ENCODE measurements at places on chromosomes 7 and 10.

DNA sequence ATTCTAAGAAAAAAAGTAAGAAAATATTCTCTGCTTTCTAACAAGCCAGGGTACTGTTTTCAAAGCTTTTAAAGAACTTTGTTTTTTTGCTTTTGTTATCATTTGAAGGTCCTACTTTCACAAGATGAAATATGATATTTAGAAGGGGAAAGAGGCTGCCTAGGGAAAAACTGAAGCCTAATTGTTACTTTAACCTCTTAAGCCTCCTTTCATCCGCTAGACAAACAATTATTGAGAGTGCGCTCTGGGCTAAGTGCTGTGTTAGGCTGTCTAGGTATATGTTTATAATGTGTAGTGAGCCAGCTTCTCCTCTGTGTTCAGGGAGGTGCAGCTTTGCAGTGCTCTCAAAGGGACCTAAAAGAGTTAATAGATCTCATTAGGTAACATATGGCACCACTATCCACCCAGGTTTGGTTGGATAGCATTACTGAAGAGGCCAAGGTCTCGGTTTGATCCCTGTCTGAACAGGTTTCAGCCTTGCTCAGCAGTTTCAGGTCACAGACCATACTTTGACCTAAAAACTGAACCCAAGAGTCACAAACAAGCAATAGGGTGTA lies 17.9 kb downstream of the PDK4 start:
- no peak for DNase-seq

- no peak for DNase-seq
Measured at GRCh38 chr10:84908491-84908890, 580.1 kb downstream of the CCSER2 start.

GRCh38 chr10:12382956-12383531 lies 33.7 kb downstream of the CAMK1D start:
- DNase-seq = no peak

- DNase-seq = no peak
Measured at GRCh38 chr10:43188702-43189101, 50.5 kb downstream of the CSGALNACT2 start.

GRCh38 chr10:88162852-88163251 lies 299.4 kb downstream of the PTEN start:
- DNase-seq = no peak

GRCh38 chr10:123996302-123996701 lies 97.1 kb downstream of the CHST15 start:
- no peak for DNase-seq

- DNase-seq = peak; percentile 63
Measured at GRCh38 chr7:50397320-50397970, 52.7 kb downstream of the FIGNL1 start.

GRCh38 chr10:29295813-29296212 lies 6.9 kb downstream of the LYZL1 start:
- no peak for DNase-seq

DNA sequence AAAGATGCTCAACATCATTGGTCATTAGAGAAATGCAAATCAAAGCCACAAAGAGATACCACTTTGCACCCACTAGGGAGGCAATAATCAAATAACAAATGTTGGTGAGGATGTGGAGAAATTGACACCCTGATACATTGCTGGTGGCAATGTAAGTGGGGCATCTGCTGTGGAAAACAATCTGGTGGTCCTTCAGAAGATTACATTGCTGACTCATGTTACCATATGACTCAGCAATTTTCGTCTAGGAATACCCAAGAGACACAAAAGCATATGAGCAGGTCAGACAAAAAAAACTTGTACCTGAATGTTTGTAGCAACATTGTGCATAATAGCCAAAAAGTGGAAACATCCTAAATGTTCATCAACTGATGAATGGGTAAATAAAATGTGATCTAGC lies 4.9 kb upstream of the CLDN3 start:
- no peak for DNase-seq

DNA sequence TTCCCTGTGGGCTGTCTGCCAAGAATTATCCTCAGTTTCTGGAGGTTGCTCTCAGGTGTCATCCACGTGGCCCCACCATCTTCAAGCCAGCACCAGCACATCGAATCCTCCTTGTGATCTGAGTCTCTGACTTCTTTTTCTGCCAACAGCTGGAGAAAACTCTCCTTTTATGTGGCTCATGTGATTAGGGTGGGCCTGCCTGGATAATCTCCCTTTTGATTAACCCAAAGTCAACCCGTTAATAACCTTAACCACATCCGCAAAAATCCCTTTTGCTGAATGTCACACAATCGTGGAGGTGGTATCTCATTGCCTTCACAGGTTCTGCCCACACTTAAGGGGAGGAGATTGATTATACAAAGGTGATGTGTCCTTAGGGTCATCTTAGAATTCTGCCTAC lies 73.8 kb downstream of the LRGUK start:
- DNase-seq = no peak

DNA sequence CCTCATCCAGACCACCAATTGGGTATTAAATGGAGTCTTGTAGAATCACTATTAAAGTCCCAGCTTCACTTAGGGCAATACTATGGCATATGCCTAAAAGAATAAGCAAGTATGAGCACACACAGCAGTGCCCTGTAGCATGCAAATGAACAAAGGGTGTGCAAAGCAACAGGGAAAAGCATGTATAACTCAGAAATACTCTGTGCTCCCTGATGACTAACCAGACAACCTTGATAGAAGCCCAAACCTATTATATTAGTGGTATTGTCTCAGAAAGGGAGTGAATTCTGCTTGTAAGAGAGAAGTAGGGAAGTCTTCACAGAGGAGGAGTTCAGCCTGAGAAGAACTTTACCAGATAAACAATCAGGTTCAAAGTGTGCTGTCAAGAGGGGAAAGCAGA lies 131.2 kb downstream of the DGKI start:
- no peak for DNase-seq

GRCh38 chr7:7819442-7820247 lies 101.2 kb upstream of the RPA3 start:
- no peak for DNase-seq

GRCh38 chr7:114242992-114243507 lies 171.6 kb upstream of the FOXP2 start:
- DNase-seq = no peak

DNA sequence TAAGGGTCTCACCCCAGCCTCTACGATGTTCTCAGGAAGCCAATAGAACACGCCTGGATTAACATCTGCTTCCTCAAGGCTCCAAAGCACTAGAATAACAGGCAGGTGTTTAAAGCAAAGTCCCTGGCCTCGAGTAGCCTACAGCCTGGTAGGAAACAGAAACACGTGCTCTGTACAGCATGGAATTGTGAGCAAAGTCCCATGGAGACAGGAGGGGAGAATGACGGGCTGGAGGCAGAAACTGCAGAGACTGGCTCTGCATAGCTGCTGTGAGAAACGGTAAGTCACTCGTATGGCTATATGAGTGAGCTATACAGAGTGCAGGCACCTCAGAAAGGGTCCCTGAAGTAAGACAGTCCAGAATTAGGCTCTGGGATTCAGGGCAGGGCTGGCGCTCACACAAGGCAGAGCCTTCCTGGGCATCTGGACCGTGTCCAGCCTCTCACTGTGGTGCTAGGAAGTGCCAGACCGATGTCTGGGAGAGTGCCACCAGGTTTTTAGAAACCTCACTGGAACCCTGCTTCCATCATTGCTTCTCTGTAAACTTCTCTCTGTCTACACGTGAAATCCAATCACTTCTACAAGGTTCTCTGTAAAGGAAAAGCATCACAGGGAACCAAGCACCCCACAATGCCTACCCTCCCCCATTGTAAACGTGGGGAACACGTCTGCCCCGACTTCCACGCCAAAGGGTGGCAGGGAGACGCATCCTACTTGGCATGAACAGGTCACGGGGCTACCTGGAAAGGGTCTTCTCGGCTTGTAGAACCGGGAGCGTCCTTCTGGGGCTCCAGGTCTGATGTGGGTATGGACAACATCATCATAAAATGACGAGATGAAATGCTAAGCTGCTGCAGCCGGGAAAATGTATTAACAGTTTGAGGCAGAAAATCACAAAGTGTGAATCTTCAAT lies 38.8 kb upstream of the SHH start:
- no peak for DNase-seq

- DNase-seq = no peak
Measured at GRCh38 chr10:106520698-106521097, 643.8 kb downstream of the SORCS1 start.

GRCh38 chr10:123783296-123783695 lies 108.3 kb downstream of the CPXM2 start:
- DNase-seq = no peak

DNA sequence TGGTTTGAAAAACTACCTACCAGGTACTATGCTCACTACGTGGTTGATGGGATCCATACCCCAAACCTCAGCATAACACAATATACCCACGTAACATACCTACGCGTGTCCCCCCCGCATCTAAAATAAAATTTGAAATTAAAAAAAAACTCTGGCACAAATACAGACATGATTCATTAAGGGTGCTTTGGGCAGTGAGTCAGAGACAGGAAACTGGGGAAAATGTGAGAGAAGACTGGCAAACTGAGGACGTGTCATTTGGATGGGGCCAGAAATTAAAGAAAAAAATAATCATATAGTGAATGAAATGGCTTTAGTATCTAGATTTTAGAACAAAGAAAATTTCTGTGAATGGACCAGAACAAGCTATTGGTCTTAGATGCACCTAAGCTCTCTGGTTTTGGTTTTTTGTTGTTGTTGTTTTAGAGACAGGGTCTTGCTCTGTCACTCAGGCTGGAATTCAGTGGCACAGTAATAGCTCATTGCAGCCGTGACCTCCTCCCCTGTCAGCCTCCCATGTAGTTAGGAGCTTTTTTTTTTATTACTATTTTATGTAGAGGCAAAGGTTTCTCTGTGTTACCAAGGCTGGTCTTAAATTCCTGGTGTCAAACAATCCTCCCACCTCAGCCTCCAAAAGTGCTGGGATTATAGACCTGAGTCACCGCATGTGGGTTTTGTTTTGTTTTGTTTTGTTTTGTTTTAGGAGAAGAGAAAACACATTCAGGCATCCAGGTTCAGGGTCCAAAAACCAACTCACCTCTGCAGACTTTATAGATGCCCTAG lies 5.9 kb upstream of the PRSS58 start:
- DNase-seq = no peak

GRCh38 chr7:141700848-141701371 lies 1.1 kb downstream of the DENND11 start:
- DNase-seq = no peak

DNA sequence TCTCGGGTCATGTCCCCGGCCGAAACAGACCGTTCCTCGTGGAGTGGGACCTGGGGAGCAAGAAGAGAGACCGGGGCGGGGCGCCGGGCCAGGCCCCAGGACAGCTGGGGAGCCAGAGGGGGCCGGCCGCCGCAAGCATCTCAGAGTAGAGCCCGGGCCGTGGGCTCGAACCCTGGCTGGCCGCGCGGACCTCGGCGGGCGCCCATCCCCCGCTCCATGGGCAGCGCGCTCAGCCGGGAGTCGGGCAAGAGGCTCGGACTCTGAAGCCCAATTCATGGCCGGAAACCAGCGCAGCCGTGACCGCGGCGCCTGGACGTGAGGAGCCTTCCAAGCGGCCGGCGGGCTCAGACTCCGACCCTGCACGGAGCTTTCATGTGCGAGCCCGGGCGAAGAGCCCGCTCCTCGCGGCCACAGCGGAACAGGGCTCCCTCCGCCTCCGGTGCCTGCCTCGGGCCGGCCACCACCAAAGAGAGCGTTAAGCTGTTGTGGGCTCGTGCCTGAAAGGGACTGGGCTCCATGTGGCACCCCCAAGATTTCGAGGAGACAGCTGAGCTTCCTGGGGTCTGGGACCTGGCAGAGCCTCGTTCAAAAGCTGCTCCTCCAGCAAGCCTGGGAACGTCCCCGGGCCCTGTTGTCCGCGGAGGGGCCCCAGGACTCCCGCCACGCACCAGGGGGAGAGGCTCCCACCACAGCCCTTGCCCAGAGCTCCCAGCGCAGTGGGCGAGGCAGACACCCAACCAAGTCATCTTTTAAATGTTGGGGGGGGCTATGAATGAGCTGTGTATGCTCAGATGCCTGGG lies 757 bp upstream of the GRID1 start:
- no peak for DNase-seq

DNA sequence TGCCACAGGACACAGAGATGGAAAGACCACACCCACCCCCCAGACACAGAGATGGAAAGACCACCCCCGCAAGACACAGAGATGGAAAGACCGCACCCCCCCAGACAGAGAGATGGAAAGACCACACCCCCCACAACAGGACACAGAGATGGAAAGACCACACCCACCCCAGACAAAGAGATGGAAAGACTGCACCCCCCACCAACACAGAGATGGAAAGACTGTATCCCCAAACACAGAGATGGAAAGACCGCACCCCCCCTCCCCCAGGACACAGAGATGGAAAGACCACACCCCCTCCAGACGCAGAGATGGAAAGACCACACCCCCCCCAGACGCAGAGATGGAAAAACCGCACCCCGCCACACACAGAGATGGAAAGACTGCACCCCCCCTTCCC lies 8.0 kb downstream of the ZNF511 start:
- no peak for DNase-seq

GRCh38 chr7:90409667-90410066 lies 6.4 kb downstream of the CLDN12 start:
- no peak for DNase-seq

DNA sequence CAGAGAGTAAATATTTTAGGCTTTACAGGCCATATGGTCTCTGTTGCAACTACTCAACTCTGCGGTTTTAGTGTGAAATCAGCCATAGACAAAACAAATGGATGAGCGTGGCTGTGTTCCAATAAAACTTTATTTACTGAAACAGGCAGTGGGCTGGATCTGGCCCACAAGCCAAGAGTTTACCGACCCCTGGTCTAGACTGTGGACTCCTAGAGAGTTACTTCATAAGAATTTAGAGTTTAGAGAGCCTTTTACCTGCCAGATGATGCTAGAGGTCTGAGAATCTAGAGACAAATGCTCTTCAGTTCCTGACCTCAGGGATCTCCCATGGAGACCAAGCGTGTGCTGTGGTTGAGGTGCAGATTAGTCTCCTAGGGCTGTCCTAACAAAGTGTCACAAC lies 174.8 kb downstream of the PTEN start:
- DNase-seq = no peak

DNA sequence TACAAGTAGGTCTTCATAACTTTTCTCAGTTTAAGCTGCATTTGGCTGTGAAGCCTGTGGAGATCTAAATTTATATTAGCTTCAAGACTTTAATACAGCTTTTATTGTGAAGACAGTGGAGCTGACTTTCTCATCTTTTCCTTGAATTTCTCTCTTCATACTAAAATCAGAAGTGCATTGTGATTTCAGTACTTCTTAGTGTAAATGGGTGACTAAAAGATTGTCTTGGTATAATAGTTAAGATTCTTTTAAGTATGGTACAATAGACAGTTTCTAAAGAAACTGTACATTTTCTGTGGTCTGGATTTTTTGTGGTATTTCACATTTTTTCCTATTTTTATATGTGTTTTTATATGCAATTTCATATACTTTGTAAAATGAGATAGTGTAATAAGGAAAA lies 21.0 kb upstream of the DDX21 start:
- no peak for DNase-seq

DNA sequence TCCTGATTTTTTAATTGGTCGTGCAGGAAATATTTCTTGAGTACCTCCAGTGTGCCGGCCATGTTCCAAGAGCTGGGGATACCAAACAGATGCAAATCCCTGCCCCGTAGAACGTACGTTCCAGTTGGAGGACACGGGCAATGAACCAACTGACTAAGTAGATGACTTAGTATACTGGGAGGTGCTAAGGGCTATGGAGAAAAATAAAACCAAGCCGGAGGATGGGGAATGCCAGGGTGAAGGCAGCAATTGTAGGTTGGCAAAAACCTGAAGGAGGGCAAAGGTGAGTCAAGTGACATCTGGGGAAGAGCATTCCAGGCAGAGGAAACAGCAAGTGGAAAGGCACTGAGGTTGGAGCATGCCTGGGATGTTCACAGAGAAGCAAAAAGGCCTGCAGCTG lies 6.8 kb upstream of the VSIR start:
- no peak for DNase-seq
